ENCODE measurements at places on chromosomes 3 and 15.

DNA sequence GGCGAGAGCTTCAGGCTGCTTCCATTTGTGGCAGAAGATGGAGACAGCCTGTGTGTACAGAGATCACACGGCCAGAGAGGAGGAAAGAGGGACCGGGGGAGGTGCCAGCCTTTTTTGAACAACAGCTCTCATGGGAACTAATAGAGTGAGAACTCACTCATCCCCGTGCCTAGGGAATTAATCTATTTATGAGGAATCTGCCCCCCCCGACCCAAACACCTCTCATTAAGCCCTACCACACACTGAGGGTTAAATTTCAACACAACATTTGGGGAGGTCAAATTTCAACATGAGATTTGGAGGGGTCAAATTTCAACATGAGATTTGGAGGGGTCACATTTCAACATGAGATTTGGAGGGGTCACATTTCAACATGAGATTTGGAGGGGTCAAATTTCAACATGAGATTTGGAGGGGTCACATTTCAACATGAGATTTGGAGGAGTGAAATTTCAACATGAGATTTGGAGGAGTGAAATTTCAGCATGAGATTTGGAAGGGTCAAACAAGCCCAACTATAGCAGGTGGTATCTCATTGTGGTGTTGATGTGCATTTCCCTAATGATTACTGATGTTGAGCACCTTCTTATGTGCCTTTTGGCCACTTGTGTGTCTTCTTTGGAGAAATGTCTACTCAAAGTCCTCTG, 20.6 kb upstream of the RFTN1 start:
- no peak for DNase-seq

DNA sequence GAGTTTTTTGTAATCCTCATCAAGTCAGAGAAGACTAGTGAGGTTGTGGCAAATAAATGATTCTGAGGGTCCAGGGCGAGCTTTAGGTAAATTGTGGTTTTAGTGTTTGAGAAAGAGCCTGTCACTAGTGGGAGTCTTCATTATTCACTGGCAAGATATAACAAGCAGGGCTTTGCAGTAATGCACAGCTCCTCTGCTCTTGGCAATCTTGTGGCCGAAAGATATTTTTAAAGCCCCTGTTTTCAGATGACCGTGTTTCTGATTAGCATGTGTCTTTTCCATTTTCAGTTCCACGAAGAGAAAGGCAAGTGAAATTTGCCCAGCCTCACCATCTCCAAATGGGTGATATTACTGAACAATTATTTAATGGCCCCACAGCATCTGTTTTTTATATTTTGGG, 154.0 kb upstream of the BCL6 start:
- DNase-seq = no peak

GRCh38 chr3:10999221-11000107, 6.9 kb downstream of the SLC6A1 start:
- no peak for DNase-seq

DNA sequence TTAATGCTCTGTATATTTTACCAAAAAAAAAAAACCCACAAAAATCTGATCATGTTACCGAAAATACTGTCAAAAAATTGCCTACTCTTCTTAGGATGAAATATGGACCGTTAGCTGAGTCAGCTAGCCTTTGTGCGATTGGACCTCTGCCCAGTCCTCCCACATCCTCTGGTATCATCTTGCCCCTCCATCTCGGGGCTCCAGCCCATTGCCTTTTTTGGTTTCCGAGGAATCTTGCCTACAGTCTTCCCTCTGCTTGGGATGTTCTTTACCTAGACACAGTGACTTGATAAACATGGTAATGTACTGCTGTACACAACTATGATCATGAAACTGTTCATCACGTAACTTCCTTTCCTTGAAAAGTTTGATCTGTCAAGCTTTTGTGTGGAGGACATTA, 371.4 kb downstream of the SV2B start:
- DNase-seq = no peak

- no peak for DNase-seq
These were observed 27.6 kb downstream of the PRR23E start for GRCh38 chr3:127220497-127220896.

DNA sequence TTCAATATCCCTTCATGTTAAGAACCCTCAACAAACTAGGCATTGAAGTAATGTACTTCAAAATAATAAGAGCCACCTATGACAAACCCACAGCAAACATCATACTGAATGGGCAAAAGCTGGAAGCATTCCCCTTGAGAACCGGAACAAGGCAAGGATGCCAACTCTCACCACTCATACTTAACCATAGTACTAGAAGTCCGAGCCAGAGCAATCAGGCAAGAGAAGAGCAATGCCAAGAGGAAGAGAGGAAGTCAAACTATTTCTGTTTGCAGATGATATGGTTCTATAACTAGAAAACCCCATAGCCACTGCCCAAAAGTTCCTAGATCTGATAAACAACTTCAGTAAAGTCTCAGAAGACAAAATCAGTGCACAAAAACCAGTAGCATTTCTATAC, 161.9 kb downstream of the UBE2E2 start:
- peak; percentile 14 for DNase-seq

DNA sequence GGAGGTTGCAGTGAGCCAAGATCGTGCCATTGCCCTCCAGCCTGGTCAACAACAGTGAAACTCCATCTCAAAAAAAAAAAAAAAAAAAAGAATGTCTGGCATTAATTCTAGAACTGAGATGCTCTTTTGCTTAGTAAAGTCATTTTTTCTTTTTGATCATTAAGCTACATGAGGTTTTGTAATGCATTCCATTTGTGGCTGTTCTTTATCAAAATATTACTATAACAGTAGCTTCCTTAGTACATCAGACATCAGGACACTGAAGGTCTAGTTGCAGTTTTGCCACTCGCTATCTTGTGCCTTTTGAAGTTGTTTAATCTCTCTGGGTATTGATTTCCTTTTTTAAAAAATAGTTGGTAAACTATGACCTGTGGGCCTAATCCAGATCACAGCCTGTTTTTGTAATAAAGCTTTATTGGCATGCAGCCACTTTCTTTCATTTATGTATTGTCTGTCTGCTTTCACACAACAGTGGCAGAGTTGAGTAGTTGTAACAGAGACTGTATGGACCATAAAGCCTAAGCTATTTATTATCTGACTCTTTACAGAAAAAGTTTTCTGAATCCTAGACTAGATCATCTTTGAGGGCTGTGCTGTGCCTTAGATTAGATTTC, 76.6 kb downstream of the SLC25A26 start:
- DNase-seq = peak; percentile 11
